ENCODE measurements at places on chromosomes 2 and 18.
A peak's percentile ranks its signal among the peaks of the same experiment; 100 is the strongest.

DNA sequence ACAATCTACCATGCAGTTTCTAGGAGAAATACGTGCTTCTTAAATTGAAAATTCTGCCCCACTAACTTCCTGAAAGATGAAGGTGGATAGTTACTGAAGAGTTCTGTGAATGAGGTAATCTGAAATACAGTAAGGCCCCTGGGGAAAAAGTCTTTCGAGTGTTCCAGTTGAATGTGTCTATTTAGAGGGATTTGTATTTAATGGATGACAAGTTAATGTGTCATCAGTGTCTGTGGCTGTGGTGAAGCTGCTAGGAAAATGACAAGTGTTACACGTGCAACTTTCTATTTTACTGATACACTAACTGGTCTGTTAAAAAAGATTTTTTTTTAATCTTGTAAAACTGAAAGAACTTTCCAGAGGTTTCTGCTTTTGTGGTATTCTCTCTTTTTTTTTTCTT, 384.6 kb downstream of the STK39 start:
- DNase-seq = peak; percentile 4

DNA sequence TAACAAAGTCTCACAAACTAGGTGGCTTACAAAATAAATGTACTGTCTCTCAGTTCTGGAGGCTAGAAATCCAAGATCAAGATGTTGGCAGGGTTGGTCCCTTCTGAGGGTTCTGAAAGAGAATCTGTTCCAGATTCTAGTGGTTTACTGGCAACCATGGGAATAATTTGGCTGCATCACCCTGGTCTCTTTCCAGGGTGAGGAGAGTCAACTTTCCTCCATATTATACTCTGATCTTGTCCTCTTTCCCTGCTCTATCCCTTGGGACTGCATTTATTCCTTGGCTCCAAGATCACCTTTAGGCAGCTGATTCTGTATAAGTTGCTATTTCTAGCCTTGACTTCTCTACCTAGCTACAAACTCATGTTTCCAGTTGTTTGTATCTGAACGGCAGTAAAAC, 35.2 kb downstream of the SLC40A1 start:
- no peak for DNase-seq

- DNase-seq = no peak
Measured at GRCh38 chr2:144704709-144705095, 184.8 kb upstream of the ZEB2 start.

DNA sequence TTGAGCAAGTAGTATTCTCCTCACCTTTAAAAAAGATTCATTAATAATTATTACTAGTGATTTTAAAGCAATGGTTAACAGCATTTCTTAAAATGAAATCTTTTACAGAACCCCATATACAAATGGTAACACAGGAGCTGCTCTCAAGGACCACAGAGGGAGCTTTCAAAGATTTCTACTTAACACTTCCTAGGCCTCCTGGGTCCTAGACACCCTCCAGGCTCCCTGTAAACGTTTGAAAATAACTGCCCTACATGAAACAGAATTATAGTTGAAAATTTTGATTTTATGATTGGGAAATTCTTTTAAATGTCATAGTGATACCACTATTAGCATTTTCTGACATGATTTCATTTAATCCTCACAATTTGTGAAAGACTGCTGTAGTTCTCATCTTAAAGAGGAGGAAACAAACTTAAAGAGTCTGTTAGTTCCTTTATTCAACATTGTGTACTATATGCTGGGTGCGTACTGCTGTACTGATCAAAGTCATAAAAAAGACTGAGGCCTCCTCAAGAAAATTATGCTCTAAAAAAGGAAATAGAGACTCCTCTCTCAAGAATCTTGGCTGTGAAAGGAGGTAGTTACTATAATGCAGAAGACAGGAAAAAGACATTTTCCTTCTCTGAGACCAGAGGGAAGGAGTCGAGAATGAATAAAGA, 10.6 kb downstream of the CUL3 start:
- no peak for DNase-seq

DNA sequence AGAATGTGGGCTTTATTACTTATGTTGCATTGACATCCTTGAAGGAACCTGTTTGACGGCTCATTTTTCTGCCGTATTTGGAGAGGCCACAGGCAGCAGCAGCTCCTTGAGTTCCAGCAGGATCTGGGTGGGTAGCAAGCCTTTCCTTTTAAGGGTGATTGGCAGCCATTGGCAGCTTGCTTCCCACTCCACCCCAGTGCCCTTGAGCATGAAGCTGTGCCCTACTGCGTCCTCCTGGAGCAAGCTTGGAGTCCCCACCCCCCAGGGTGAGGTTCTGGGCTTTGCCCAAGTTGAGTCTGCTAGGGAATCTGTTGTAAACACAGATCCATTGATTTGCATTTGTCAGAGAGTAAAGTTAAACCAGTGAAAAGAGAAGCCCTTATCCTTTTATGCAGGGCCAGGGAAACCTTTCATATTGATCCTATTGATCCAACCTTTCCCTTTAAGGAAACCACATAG, 9.2 kb downstream of the ONECUT2 start:
- DNase-seq = no peak

GRCh38 chr2:98310010-98310409, 36.2 kb upstream of the CNGA3 start:
- no peak for DNase-seq

DNA sequence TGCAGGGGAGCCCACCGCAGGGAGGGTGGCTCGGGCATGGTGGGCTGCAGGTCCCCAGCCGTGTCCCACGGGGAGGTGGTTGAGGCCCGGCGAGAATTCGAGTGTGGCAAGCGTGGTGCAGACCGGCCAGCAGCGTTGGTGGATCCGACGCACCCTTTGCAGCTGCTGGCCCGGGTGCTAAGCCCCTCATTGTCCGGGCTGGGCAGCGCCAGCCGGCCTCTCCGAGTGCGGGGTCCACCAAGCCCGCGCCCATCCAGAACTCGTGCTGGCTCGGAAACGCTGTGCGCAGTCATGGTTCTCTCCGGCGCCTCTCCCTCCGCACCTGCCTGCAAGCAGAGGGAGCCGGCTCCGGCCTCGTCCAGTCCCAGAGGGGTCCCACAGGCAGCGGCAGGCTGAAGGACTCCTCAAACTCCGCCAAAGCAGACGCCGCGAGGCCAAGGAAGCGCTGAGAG, 177.0 kb upstream of the SLC35G4 start:
- DNase-seq = no peak

GRCh38 chr2:62529758-62530157, 23.8 kb upstream of the TMEM17 start:
- DNase-seq = no peak

Data from smooth muscle cell of the brain vasculature (primary cell).